ENCODE measurements at places on chromosomes 2 and 18.
A peak's percentile ranks its signal among the peaks of the same experiment; 100 is the strongest.

DNA sequence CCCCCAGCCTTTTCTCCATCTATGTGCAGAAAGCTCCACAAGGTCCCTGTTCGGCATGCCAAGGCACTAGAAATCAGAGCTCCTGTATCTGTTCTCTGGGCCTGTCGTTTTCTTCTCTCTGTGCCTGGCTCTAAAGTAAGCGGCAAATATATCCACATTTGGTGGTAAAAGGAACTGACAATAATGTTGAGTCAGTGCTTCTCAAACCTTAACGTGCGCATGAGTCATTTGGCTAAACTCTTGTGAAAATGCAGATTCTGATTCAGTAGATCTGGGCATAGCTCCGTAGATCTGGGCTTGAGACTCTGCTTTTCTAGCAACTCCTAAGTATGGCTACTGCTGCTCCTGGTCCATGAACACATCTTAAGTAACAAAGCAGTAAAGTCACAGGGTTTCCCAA lies 16.5 kb upstream of the ACSL3 start:
- peak; percentile 95 for DNase-seq

GRCh38 chr2:219457784-219458369 lies 23.2 kb downstream of the SPEG start:
- DNase-seq: no peak

GRCh38 chr2:72033636-72034035 lies 114.0 kb downstream of the CYP26B1 start:
- DNase-seq: no peak

DNA sequence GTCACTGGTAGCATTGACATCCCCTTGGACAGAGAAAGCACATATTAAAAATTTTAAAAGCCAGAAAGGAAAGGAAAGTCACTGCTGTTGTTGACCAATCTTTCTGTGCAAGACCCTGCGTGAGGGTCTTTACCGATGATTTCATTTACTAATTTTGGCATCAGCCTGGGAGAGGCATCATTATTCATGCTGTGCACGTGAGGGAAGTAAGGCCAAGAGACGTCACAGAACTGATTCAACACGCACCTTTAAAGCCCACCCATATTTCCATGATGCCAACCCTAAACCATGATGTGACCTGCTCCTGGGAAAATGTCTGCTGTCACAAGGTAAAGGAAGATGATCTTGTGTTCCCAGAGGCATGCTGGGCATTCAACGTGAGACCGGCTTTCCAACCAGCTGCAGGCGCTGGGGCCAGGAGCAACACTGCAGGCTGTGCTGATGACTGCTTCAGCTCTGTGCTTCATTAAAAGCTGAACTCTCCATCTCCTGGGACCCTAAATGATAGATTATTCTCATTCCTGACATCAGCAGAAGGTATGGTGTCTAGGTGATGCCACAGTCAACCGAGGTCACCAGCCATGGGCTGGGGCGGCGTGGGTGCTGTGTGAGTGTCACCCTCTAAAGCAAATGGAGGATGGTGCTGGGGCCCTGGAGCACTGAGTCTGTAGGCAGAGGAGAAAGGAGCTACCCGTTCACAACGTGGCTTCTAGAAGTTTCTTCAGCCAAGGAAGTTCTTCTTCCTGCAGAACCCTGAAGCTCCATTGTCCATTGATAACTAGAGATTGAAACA lies 53.9 kb downstream of the TMEM18 start:
- DNase-seq: no peak

GRCh38 chr2:40457837-40458236 lies 5.9 kb upstream of the SLC8A1 start:
- DNase-seq: no peak

GRCh38 chr2:24920809-24921441 lies 888 bp upstream of the ADCY3 start:
- DNase-seq: no peak
